Mesenchymal stem cell (in vitro differentiated cells and primary cell): ENCODE measurements at places on chromosomes 5 and 9.

DNA sequence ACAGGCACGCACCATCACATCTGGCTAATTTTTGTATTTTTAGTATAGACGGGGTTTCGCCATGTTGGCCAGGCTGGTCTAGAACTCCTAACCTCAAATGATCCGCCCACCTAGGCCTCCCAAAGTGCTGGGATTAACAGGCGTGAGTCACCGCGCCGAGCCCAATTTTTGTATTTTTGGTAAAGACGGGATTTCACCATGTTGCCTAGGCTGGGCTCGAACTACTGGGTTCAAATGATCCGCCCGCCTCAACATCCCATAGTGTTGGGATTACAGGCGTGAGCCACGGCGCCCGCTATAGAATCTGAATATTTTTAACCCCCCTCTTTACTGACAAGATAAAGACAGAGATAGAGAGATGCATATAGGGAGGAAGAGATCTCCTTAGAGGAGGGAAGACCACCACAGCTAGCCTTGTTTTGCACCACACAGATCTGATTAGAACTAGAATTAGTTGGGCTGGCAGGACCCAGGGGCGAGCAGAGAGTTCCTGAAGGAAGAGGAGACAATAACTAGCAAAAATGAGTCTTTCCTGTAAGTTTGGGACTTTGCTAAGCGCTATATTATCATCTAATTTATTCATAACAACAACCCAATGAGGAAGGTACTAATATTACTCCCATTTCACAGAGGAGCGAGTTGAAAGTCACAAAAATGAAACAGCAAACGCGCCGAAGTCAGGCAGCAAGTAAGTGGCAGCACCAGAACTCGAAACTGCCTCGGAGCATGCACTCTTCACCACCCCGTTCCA, 1.5 kb upstream of the ANKHD1 start:
- no peaks in the 10 kb centered on the region for H3K27me3 ChIP-seq
- H3K4me3 ChIP-seq = peak overlapping the region; percentile 74
- peaks cover 5% of the 10 kb centered on the region for H3K4me1 ChIP-seq
- no peaks in the 10 kb centered on the region for H3K36me3 ChIP-seq
- DNase-seq = no peak

GRCh38 chr5:148858547-148858946, 32.1 kb downstream of the ADRB2 start:
- no peak overlapping the region for H3K4me3 ChIP-seq
- H3K4me1 ChIP-seq = peaks cover 2% of the 10 kb centered on the region
- H3K36me3 ChIP-seq = no peaks in the 10 kb centered on the region
- H3K27ac ChIP-seq = no peak overlapping the region
- H3K27me3 ChIP-seq = no peaks in the 10 kb centered on the region

GRCh38 chr9:72506615-72507014, 14.8 kb upstream of the TMC1 start:
- no peaks in the 10 kb centered on the region for H3K4me1 ChIP-seq
- no peak overlapping the region for H3K4me3 ChIP-seq
- H3K36me3 ChIP-seq = no peaks in the 10 kb centered on the region
- DNase-seq = no peak
- H3K27ac ChIP-seq = no peak overlapping the region

GRCh38 chr5:654071-654778, 38.9 kb downstream of the TPPP start:
- peaks cover 12% of the 10 kb centered on the region for H3K4me1 ChIP-seq
- peaks cover 30% of the 10 kb centered on the region for H3K36me3 ChIP-seq
- no peak overlapping the region for H3K27ac ChIP-seq
- peak; percentile 11 for DNase-seq

- H3K4me1 ChIP-seq = no peaks in the 10 kb centered on the region
- H3K36me3 ChIP-seq = no peaks in the 10 kb centered on the region
- H3K27ac ChIP-seq = no peak overlapping the region
- H3K4me3 ChIP-seq = no peak overlapping the region
Measured at GRCh38 chr9:78502566-78502965, 205.6 kb downstream of the PSAT1 start.

GRCh38 chr5:176870110-176870591, 29.0 kb downstream of the HK3 start:
- no peaks in the 10 kb centered on the region for H3K36me3 ChIP-seq
- no peak overlapping the region for H3K4me3 ChIP-seq
- peaks cover 10% of the 10 kb centered on the region for H3K27me3 ChIP-seq
- peaks cover 11% of the 10 kb centered on the region for H3K4me1 ChIP-seq
- peak; percentile 48 for DNase-seq

- H3K27ac ChIP-seq = no peak overlapping the region
- no peaks in the 10 kb centered on the region for H3K4me1 ChIP-seq
- DNase-seq = no peak
- H3K36me3 ChIP-seq = no peaks in the 10 kb centered on the region
- H3K27me3 ChIP-seq = peaks cover 26% of the 10 kb centered on the region
- H3K4me3 ChIP-seq = no peak overlapping the region
Measured at GRCh38 chr9:20065046-20065445, 276.2 kb upstream of the SLC24A2 start.

DNA sequence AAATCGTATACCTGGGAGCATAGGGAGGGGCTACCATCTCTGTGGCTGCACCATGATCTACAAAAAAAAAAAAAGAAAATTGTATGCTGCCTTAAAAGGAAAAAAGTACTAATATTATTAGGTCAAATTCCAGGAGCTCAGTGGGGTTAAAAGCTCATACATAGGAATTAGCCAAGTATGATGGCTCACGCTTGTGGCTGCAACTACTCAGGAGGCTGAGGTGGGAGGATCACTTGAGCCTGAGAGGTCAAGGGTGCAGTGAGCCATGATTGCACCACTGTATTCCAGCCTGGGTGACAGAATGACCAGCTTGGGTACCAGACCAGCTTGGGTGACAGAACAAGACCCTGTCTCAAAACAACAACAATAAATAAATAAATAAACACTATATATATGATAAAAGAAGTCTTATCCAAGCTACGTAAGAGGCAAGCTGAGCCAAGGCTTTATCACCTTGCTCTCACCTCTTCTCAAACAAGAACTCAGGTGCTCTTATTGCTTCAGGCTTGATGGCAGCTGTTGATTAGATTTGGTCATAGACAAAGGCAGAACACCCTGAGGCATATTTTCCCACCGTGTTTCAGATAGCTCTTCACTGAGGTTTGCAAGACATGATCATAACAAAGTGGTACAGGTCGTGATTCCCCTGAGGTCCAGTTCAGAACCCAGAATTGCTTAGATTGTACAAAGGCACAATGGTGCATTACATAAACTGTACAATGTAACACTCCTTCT, 3.3 kb upstream of the FBXW11 start:
- no peaks in the 10 kb centered on the region for H3K27me3 ChIP-seq
- DNase-seq = no peak
- H3K27ac ChIP-seq = no peak overlapping the region
- peaks cover 6% of the 10 kb centered on the region for H3K4me1 ChIP-seq

DNA sequence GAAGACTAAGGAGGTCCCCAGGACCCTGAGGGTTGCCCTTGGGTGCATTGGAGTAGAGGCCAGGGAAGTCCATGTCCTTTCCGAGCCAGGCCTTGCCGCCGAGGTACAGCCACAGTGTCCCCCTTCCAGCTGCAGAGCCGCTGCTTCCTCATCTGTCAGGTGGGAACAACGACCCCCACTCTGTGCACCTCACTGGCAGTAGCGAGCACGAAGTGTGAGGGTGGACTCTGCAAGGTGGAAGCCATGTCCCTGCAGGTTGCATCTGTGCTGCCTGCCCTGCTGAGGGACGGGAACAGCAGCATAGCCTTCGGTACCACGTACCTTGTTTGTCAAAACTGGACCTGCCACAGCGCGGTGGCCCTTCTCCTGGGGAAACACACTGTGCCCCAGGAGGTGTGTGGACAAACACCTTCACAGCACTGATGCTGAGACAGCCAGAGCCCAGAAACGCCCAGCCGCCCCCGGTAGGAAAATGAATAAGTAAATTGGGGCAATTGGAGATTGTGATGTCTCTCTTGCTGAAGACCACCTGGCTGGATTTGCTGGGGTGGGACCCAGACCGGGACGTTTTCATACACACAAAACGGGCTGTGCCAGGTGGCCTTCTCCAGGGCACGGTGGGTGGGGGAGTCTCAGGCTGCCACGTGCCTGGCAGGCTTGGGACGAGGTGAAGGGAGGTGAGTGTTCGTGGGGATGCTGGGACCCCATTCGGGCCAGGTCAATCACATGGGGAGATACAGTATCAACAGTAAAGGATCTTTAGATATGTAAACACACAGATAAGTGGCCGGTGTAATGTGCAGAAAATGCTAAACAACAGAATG, 157.3 kb downstream of the RXRA start:
- no peak overlapping the region for H3K27ac ChIP-seq
- no peaks in the 10 kb centered on the region for H3K27me3 ChIP-seq
- H3K4me3 ChIP-seq = no peak overlapping the region
- no peaks in the 10 kb centered on the region for H3K36me3 ChIP-seq
- H3K4me1 ChIP-seq = peaks cover 5% of the 10 kb centered on the region

- no peaks in the 10 kb centered on the region for H3K36me3 ChIP-seq
- H3K4me1 ChIP-seq = peaks cover under 1% of the 10 kb centered on the region
- peak overlapping the region; percentile 87 for H3K27ac ChIP-seq
- H3K4me3 ChIP-seq = peak overlapping the region; percentile 42
Measured at GRCh38 chr5:65482736-65483545, 1.2 kb upstream of the ADAMTS6 start.

GRCh38 chr5:81334304-81335061, 33.1 kb downstream of the ZCCHC9 start:
- H3K4me1 ChIP-seq = no peaks in the 10 kb centered on the region
- DNase-seq = no peak
- no peaks in the 10 kb centered on the region for H3K36me3 ChIP-seq
- no peaks in the 10 kb centered on the region for H3K27me3 ChIP-seq

DNA sequence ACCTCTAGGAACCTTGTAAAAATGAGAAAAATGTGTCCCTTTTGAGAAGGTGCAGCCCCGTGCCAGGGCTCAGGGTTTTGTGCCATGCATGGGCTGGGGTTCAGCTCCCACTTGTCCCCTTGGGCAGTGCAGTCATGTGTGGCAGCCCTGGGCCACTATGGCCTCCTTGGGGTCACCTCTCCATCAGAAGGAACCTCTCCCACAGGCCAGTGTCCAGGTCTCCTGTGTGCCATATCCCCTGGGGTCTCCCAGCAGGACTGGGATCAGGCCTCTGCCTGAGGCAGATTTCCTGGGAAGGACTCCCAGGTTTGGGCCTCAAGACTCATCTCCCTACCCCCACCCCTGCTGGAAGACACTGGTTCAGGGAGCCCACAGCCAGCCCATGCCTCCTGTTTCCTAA, 189.1 kb downstream of the PAX5 start:
- no peak overlapping the region for H3K4me3 ChIP-seq
- H3K4me1 ChIP-seq = peaks cover 7% of the 10 kb centered on the region
- no peak for DNase-seq
- peaks cover 89% of the 10 kb centered on the region for H3K27me3 ChIP-seq
- no peaks in the 10 kb centered on the region for H3K36me3 ChIP-seq

DNA sequence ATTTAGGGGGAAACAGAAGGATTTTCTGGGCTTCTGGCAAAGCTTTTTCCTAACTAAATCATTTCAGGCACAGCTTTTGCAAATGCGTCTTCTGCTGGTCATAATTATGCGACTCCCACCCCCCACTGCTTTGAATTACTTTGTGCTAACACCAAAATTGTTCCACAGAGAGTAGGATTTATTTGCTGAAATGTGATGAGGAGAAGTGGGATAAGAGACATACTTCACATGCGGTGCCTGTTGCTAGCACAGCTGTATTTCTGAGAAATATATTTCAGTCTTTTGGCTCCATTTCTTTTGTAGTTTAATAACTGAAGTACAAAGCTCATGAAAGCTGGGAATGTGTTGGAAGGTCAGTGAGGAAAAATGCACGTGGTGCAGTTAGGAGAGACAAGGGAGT, 83.2 kb upstream of the TAS2R1 start:
- peaks cover 20% of the 10 kb centered on the region for H3K27me3 ChIP-seq
- no peak overlapping the region for H3K27ac ChIP-seq
- no peak for DNase-seq

- H3K4me3 ChIP-seq = no peak overlapping the region
- peaks cover 2% of the 10 kb centered on the region for H3K4me1 ChIP-seq
- DNase-seq = peak; percentile 23
- H3K27me3 ChIP-seq = no peaks in the 10 kb centered on the region
Measured at GRCh38 chr9:110248361-110248760, 7.9 kb downstream of the TXN start.

- no peaks in the 10 kb centered on the region for H3K36me3 ChIP-seq
- peaks cover 12% of the 10 kb centered on the region for H3K27me3 ChIP-seq
- peaks cover 6% of the 10 kb centered on the region for H3K4me1 ChIP-seq
- DNase-seq = no peak
- no peak overlapping the region for H3K27ac ChIP-seq
Measured at GRCh38 chr5:160458806-160459800, 37.4 kb downstream of the PTTG1 start.

DNA sequence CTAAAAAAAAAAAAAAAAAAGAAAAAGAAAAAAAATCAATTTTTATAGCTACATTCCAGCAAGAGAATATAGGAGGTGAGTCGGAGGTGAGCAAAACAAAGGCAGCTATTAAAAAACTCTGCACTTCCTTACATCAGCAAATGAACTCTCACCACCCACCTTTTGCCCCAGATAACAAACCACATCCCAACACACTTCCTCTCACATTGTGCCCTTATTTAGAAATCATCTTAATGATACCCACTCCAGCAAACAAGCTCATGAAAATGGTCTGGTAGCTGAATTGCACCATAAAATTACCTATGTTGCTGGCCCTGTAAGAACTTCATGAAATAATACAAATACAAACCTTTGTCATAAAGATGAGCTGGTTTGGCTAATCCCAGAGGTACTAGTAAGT, 82.9 kb downstream of the CEMIP2 start:
- H3K27me3 ChIP-seq = no peaks in the 10 kb centered on the region
- peaks cover 49% of the 10 kb centered on the region for H3K36me3 ChIP-seq
- no peak overlapping the region for H3K27ac ChIP-seq
- no peak overlapping the region for H3K4me3 ChIP-seq

DNA sequence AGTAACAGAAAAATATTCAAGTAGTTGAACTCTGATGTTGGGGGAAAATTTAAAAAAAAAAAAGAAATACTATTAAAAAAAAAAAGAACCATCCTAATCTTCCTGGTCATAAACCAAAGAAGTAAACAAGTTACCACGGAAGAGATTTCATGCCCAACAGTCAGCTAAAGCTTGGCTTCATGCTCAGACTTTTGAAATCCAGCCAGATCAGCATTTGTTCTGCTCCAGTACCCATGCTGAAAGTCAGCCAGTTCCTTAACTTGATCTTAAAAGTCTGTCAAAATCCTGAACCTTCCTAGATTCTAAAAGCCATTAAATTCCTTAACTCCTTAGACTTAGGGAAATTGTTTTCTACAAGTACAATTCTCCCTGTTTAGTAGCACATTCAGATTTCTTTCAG, 908.7 kb upstream of the CDH9 start:
- peaks cover 1% of the 10 kb centered on the region for H3K4me1 ChIP-seq
- no peaks in the 10 kb centered on the region for H3K27me3 ChIP-seq
- no peak overlapping the region for H3K27ac ChIP-seq
- H3K4me3 ChIP-seq = no peak overlapping the region
- H3K36me3 ChIP-seq = no peaks in the 10 kb centered on the region

- no peaks in the 10 kb centered on the region for H3K4me1 ChIP-seq
- H3K27ac ChIP-seq = no peak overlapping the region
- H3K36me3 ChIP-seq = no peaks in the 10 kb centered on the region
- no peak overlapping the region for H3K4me3 ChIP-seq
Measured at GRCh38 chr5:139806726-139807646, 11.4 kb downstream of the PSD2 start.

GRCh38 chr9:99031319-99031718, 73.6 kb upstream of the TGFBR1 start:
- no peaks in the 10 kb centered on the region for H3K27me3 ChIP-seq
- H3K4me1 ChIP-seq = peaks cover 9% of the 10 kb centered on the region
- H3K27ac ChIP-seq = peak overlapping the region; percentile 78
- H3K36me3 ChIP-seq = peaks cover 2% of the 10 kb centered on the region
- no peak for DNase-seq
